ENCODE measurements at places on chromosomes 2 and 18.

GRCh38 chr2:86807468-86808275 is 17.0 kb upstream of the CD8A start:
- no peak for DNase-seq

DNA sequence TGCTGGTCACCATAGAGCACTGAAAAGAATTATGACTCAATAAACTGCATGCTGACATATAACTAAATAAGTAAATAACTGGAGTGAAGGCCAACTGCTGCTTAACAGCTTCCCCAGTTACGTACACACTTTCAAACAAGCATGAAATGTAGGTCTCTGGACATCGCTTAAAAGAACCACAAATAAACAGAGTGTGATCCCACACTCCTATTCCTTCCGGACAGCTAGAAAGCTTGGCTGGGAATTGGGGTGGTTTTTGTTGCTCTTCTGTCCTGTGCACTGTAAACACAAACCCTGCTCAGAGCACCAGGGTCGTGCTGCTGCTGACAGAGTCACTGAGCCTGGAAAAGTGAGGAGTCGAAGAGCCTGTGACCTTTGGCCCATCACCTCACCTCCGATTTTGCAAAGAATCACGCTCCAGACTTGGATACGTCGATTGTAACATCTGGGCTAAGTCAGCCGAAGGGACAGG is 162.7 kb upstream of the NT5C1B start:
- DNase-seq = no peak

DNA sequence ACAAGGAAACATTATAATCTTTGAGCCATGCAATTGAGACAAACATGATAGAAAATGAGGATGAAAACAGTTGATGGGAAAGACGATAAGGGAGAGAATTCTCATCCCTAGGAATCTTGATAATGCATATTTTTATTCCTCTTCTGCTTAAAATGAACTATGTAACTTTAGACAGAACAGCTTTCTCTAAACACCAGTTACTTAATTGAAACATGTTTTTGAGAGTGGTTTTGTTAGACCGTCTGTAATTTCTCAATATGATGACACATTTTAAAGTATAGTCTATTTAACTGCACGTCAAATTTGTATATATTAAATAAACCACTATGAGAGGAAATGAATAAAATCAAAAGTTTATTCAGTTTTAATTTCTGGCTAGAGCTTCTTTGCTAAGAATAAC is 1453.9 kb upstream of the NXPH2 start:
- no peak for DNase-seq

- no peak for DNase-seq
Measured at GRCh38 chr18:74184875-74185274, 36.6 kb downstream of the TIMM21 start.

- no peak for DNase-seq
Measured at GRCh38 chr2:52402128-52402527, 1365.5 kb upstream of the CHAC2 start.

DNA sequence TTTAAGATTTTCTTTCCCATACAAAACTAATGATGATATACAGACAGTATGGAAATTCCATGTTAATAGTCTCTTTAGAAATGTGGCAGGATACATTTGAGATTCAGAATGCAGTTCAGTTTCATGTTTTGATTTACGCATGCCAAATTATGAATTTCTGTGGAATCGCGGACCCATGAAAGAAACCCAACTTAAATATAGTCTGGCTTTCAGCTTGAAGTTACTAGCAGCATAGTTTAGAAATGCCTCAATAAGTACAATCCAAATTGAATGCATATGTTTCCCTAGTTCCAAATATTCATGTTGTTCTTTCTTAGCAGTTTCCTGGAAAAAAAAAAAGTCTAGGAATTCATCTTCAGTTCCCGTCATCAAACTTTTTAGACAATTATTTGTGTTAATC is 164.1 kb upstream of the RASGRP3 start:
- DNase-seq = no peak

- no peak for DNase-seq
Measured at GRCh38 chr2:170113168-170113894, 64.6 kb upstream of the MYO3B start.

DNA sequence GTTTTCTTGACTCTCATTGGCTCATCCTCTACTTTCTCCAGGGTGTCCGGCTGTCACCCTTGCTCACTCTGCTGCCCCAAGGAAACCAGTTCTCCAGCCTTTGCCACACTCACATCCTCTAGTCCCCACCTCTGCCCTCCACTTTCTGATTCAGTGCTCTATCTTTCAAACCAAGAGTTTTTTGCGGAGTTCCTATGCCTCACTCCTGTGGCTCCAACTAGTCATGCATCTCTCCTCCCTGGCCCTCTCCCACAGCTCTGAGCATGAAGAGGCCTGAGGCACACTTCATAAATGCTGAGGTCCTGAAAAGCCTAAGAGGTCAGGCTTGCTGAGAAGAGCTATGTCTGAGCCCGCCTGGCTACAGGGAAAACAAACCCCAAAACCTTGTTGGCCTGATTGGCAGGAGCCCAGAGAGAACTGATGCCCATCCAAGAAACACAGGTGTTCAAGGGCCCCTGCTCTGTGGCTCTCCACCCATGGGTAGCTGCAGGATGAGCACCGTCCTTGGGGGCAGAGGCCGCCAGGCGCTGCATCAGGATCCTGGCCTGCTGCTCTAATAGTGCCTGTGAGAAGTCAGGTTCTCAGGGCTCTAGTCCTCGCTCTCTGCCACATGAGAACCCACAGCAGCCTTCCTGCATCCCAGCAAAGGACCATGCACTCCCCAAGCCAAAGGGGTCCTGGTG is 42.1 kb downstream of the HS1BP3 start:
- DNase-seq = peak; percentile 71
